Nucleus accumbens (tissue), 56 donors: ENCODE measurements at places on chromosomes 7 and 10.

GRCh38 chr10:127145173-127145572, 51.2 kb downstream of the INSYN2A start:
- no peak for DNase-seq

GRCh38 chr7:5780801-5781496, 514 bp downstream of the RNF216 start:
- DNase-seq: peak; percentile 26

- DNase-seq: no peak
Measured at GRCh38 chr7:36657036-36657660, 67.1 kb downstream of the AOAH start.

DNA sequence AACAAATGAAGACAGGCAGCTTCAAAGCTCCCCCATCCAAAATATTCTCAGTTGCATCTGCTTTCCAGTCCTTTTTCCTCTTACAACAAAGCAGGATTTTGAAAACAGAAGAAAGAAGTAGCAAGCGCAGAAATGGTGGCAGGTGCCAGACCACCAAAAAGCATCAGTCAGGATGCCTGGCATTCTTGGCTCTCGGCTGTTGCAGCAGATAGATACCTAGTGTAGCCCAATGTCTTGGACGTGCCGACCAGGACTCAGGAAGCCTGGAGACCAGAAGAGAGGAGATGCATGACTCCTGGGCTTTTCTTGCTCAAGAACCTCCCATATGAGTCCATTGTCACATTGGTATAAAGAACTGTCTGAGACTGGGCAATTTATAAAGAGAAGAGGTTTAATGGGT, 115.2 kb downstream of the RAB18 start:
- no peak for DNase-seq

DNA sequence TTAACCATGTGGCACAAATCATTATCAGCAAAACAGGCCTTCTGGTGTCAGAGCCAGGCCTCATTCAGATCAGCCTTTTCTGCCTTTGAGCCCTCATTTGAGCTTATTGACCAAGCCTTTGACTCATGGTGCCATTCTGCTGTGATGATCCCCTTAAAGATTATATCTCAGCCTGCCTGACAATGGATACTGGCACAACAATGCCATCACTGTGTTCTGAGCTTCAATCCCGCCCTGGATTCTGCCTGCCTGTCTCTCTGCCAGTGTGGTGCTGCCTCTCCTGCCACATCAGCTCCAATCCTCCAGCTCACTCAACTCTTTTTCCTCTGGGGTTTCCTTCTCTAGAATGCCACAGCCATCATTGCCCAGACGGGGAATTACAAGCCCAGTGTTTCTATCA, 52.6 kb downstream of the SRI start:
- peak; percentile 39 for DNase-seq

- no peak for DNase-seq
Measured at GRCh38 chr10:104021246-104021645, 54.3 kb downstream of the SLK start.

GRCh38 chr10:42990016-42990720, 86.7 kb upstream of the RET start:
- no peak for DNase-seq

- DNase-seq: no peak
Measured at GRCh38 chr10:30029164-30029871, 30.1 kb downstream of the JCAD start.

DNA sequence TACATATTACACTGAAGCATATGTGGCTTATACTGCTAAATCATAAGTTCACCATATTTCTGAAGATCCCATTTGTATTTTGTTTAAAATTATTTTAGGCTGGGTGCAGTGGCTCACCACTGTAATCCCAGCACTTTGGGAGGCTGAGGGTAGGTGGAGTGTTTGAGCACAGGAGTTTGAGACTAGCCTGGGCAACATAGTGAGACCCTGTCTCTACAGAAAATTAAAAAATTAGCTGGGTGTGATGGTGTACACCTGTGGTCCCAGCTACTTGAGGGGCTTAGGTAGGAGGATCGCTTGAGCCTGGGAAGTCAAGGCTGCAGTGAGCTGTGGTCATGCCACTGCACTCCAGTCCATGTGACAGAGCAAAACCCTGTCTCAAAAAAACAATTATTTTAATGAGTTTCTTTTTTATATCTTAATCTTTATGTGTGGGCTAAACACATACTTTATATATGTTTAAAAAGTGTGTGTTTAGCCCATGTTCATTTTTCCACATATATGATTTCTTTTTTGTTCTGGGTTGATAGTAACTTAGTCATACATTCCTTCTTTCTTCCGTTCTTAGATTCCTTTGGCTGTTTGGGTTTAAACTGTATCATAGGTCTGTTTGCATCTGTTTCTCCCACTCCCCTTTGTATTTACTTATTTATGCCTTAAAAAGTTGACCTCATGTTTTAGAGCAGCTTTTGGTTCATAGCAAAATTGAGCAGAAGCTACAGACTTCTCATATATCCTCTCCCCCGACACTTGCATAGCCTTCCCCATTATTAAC, 33.5 kb downstream of the RSBN1L start:
- DNase-seq: no peak

GRCh38 chr7:155412416-155413253, 45.3 kb upstream of the EN2 start:
- no peak for DNase-seq
